ENCODE measurements at places on chromosomes 1 and 21.

GRCh38 chr1:115217150-115218033 is 120.7 kb downstream of the NGF start:
- DNase-seq = no peak

GRCh38 chr1:87426463-87427249 is 98.0 kb downstream of the LMO4 start:
- DNase-seq = no peak

- DNase-seq = no peak
Observed at GRCh38 chr1:205127646-205128045, 5.9 kb upstream of the RBBP5 start.

DNA sequence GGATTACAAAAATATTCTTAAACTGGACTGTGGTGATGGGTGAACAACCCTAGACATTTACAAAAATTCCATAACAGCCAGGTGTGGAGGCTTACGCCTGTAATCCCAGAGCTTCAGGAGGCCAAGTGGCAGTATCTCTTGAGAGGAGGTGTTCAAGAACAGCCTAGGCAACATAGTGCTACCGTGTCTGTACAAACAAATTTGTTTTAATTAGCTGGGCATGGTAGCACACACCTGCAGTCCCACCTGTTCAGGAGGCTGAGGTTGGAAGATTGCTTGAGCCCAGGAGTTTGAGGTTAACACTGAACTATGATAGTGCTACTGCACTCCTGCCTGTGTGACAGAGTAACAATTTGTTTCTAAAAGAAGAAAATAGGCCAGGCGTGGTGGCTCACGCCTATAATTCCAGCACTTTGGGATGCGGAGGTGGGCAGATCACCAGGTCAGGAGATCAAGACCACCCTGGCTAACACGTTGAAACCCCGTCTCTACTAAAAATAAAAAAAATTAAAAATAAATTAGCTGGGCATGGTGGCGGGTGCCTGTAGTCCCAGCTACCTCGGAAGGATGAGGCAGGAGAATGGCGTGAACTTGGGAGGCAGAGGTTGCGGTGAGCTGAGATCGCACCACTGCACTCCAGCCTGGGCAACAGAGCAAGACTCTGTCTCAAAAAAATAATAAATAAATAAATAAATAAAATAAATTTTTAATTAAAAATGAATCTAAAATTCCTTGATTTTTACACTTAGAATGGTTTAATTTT is 37.1 kb downstream of the ARID4B start:
- DNase-seq = no peak

DNA sequence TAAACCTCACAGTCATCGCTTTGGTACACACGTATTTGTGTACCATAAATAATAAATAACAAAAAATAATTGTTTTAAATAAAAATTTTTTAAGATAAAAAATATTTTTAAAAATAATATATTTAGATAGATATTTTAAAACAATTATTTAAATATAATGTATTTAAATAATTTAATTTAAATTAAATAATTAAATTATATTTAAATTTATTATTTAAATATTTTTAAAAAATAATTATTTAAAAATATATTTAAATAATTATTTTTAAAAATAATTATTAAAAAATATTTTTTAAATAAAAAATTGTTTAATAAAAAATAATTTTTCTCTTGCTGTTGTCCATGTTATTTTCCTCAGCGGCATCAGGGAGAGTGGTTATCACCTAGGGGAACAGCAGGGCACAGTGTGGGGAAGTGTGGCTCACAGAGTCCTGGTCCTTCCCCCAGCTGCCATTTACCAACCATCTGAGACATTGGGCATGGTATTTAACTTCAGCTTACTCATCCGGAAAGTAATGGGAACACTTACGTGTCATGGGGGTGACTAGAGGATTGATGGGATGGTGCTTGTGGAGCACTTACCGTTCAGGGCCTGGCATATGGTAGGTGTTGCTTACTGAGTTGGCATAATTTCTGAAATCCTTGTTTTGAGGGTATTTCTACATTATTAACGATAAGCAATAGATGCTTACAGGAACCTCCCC is 92.9 kb upstream of the TSPAN2 start:
- no peak for DNase-seq

DNA sequence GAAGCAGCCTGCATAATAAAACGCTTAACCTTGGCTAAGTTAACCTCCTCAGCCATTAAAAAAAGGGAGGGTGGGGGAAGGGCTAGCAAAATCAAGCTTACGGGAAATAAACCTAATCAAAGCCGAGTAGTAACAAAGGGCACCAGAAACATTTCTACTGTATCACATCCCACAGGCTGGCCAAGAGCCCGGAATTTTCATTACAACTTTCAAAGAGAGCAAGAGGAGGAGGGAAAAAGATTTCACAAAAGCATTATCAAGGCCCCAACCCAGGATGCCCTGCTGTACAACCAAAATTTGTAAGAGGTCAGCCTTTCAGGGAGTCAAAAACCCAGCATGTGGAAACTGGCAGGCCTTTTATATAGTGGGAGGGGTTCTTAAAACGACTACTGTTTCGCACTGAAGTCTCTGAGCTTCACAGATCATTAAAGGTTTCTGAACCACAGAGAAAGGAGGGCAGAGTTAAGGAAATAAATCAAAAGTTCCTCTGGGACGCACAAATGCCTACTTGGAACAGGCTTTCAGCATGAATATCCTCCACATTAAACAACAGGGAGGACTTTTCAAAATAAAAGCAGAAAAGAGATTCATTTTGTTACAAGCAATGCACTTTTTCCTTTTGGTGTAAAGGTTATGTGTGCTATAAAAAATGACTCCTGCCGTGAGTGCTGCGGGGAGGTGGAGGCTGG is 90.4 kb downstream of the SLC45A1 start:
- no peak for DNase-seq

GRCh38 chr1:24021403-24022266 is 41.5 kb upstream of the SRSF10 start:
- DNase-seq = no peak

DNA sequence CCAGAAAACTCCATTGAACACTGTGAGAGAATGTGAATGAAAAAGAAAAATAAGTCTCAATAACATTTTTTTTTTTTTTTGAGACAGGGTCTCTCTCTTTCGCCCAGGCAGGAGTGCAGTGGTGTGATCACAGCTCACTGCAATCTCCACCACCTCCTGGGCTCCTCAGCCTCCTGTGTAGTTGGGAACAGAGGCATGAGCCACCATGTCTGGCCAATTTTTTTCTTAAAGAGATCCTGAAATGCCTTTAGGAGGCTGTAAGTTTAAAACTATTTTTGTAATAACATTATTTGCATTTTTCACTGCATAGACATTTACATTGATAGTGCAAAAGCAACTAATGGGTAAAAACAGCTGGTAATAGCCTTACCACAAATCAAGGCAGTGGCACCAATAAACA is 35.3 kb downstream of the GDAP2 start:
- DNase-seq = no peak

DNA sequence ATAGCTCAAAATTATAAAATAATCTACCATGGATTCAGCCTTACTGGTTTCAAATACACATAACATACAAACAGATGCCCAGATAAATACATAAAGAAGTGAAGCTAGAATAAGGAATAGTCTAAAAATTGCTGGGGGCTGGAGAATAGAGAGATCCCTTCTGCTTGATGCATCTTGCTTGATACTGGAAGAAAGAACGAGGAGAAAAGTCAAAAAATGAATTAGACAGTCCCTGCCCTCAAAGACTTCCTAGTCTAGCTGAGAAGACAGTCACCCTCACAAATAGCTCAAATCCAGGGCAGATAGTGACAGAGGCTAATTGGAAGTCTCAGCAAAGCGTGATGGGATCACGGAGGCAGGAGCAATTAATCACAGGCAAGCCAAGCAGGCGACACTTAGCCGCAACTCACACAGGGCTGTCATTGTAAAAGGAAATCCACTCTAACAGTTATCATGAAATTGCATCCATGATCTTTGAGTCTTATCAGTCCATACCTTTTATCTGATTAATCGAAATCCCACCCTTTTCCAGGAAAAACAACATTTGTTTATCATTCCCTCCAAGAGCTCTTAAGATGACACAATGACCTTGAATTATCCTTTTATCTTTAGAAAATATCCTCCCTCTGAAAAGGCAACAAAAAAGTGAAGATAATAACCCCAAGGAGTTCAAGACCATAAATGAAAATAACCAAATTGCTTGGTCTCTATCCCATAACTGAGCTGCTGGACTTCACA is 59.7 kb upstream of the TIAM1 start:
- DNase-seq = no peak

DNA sequence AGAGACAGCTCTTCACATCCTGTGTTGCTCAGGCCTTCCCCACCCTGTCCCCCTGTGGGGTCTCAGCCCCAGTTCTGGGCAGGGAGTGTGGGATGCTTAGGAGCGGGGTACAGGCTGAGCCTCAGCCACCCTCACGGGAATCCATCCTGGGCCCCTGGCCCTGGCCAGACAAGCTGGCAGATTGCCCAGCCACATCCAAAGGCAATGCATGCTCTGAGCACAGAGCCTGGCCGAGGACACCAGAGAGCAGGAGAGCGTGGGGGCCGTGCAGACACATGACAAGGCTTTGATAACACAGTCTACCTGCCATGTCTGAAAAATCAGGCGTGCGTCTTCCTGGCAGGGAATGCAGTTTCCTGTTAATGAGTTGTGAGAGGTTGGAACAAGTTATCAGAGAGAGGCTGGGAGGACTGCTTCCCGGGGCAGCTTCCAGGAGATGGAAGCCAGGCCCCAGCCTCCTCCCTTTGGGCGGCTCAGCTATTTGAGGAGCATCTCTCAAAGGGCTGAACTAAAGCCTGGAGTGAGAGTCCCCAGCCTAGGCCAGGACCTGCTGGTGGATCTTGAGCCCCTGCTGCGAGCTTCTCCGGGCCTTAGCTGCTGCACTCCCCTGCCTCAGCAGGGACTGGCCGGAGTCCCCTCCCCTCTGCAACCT is 72.2 kb upstream of the SELENON start:
- no peak for DNase-seq

DNA sequence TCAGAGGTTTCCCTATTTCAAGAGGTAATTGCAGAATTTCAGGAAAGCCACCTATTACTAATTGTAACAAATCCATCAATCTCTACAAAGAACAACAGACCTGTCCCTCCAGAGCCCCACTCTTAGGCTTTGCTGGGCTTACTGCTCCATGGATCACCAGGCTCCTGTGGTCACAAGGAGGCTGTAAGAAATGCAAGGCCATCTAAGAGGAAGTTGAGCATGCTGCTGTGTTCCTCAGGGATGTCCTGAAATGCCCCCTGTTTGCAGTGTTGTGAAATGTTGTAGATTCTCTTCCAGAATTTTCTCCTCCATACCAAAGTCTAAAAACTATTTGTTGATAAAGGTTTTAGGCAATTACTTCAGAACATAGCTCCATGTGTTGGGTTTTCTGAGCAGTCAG is 24.4 kb upstream of the DUSP23 start:
- no peak for DNase-seq

DNA sequence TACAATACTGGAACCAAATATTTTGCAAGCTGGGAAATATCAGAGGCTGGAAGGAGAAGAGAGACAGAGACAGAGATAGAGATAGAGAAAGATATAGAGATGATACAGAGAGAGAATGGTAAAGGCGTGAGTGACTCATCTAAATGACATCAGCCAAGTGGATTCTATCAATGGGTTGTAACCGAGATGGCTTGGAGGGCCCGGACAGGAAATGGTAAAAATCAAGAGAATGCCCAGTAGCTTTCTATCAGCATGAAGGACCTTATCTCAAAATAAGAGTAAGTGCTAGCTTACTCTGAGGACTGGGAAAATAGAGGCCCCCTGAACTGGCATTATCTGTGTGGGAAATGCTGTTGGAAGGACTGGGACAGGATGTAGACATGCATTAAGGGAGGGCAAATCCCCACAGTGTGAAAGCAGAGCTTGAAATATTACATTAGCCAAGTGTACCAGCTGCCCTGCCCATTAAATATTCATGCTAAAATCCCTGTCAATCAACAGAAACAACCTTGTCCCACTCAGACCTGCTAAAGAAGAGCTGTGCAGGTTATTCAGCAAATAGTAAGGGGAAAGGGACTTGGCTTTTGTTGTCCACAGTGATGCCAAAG is 76.6 kb upstream of the ZNF644 start:
- no peak for DNase-seq

DNA sequence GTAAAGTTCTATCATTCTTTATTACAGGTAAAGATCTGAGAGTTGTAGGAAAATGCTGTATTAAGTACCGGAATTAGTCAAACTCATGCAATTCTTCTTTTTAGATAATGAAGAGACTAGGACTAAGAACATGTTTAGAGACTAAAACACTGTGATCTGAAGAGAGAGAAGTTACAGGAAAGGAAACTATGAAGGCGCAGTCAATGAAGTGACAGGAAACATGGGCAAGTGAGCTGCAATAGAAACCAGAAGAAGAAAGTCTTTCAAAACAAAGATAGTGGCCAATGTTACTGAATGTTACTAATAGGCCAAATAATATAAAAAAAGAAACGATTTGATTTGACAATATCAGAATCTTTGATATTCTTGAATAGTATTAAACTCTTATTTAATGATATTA is 659.4 kb upstream of the RGS18 start:
- DNase-seq = no peak

DNA sequence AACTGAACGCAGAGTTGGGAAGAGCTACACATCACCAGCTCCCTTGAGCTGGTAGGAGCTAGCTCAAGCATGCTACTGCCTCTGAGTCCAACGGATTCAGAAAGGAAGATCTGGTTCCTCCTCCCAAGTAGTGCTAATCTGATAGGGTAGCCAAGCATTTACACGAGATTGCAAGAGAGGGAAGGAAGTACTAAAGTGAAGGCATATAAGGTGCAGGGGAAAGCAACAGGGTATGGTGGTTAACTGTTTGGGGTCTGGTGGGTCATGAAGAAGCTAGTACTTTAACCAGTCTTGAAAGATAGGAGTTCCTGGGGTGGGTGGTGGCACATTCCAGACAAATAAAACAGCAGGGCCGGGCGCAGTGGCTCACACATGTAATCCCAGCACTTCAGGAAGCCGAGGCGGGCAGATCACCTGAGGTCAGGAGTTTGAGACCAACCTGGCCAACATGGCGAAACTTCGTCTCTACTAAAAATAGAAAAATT is 20.2 kb upstream of the ZNF436 start:
- DNase-seq = no peak

DNA sequence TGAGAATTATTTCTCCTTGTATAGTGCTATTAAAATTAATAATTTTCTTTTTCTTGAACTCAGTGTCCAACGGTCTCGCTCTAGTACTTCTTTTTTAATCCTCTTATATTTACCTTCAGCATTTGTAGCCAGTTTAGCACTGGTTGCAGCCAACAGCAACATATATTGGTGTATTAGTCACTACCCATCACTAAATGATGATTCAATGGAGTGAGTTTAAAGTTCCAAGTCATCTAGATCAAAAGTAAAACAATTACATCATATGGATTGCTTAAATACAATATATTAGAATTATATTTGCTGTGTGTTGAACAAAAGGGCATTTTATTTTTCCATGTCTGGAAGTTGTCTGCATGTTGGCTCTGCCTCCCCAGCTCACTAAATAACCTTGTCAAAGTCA is 591.8 kb downstream of the ADGRL2 start:
- no peak for DNase-seq

GRCh38 chr1:210949039-210949438 is 184.9 kb downstream of the KCNH1 start:
- no peak for DNase-seq
